ENCODE measurements at places on chromosomes 12 and 14.

DNA sequence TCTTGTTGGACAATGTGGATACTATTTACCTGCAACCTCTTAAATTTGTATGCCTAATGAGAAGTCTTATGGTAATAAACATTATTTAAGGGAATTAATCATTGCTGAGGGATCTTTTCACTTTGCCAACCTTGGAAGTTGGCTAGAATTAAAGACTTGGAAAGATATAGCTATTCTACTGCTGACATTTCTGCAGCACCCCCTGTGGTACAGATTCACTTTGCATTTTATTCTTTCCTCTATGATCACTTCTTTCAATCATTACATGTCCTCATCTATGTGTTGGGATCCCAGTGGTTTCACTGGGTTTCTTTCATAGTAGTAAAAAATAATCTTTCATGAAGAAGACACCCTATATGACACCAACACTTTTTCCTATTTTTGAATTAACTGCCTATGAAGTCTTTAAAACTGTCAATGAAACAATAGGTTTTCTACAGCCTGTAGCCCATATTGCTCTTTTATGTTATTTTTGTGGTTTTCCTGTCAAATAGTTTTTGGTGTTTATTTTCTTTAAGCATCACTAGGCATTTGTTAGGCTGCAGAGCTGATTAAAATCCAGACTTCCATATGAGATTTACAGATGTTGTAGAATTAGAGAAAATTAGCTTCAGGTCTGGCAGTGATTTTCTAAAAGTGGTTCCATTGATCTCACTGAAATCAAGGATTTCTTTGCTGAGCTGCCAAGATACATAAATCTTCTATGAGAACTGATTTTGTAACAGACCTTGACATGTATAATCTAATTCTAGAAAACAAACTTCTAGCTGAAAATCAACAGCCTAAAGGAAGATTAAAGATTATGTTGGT is 256.1 kb downstream of the NAV3 start:
- DNase-seq, result no peak

DNA sequence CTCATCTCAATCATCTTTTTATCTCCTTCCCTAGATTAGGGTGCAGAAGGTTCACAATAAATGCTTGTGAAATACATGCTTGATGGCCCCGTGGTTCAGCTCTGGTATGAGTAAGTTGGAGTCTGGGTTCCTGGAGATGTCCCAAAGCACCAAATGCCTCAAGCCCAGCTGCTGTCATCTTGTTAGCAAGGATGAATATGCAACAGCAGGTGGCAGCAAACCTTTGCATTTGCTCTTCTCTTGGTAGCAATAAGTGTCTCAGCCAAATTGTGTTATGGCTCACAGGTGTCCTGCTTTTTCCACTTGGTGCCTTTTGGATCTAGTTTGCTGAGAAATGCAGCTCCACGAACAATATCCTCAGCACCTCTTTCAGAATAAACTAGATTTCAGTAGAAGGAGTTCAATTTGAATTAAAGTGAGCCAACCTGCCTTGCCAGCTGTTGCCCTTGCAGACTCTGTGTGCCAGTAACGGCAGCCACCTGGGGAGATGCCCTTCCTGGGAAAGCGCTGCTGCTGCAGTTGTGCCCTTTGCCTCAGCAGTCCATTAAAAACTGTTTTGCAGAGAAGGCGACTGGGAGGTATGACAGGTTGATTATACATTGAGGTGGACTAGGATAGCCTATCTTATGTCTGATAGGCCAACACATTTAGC is 417.3 kb downstream of the SNAPC1 start:
- DNase-seq, result peak; percentile 92

DNA sequence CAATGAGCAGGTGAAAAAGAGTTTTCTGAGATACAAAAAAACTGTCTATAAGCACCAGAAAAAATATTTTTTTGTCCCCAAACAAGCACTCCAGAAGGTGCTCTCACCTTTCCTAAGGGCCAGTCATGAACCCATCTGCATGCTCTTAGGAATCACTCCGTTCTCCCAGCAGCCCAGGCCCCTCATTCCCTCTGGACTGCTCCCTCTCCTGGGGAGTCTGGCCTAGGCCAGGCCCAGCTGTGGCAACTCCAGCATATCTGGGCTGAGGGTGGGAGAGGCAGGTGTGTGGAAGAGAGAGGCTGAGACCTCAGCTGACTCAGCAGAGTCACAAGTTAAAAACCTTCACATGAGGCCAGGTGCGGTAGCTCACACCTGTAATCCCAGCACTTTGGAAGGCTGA is 54.6 kb downstream of the TRAFD1 start:
- no peak for DNase-seq

- DNase-seq, result no peak
Observed at GRCh38 chr12:5047729-5048128, 4.0 kb downstream of the KCNA5 start.

DNA sequence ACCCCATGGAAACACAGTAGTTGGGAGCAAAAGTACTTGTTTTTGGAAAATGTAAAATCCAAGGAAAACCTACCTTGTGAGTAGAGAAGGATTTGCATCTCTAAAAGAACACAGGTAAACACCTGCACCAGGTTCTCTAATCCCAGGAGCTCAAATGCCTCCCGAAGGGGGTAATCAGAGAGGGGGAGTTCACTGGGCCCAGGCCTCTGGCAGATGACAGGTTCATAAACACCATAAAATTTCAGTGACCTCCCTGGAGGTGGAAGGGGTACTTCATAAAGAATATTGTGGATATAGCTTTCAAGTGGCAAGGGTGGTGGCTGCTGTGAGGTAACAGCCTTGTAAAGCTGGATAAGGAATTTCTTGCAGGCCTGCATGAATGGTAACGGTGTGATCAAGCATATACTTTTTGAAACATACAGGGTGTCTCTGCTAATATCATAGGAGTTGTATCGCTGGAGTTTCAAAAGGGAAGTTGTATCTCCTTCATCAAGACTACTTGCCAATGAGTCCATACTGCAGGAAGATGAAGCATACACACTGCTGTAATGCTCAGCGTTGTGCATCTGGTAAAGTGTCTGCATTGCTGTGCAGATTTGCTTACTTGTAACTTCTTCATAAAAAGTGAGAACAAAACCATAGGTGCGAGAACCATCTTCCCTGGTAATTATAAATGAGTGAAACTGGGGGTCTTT is 111.3 kb downstream of the DENND5B start:
- DNase-seq, result no peak

DNA sequence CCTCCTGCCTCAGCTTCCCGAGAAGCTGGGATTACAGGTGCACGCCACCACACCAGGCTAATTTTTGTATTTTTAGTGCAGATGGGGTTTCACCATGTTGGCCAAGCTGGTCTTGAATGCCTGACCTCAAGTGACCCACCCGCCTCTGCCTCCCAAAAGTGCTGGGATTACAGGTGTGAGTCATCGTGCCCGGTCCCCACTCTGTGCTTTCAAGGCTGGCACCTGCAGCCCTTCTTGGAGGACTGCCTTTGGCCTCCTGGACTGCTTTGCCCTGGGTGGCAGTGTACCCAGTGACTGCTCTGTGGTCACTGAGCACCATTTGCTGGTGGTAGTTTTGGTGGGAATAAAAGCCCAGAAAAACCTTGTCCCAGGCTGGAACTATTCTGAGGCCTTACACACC is 12.6 kb downstream of the DHRS1 start:
- DNase-seq, result no peak

- no peak for DNase-seq
Observed at GRCh38 chr12:117342682-117343081, 18.7 kb downstream of the NOS1 start.

DNA sequence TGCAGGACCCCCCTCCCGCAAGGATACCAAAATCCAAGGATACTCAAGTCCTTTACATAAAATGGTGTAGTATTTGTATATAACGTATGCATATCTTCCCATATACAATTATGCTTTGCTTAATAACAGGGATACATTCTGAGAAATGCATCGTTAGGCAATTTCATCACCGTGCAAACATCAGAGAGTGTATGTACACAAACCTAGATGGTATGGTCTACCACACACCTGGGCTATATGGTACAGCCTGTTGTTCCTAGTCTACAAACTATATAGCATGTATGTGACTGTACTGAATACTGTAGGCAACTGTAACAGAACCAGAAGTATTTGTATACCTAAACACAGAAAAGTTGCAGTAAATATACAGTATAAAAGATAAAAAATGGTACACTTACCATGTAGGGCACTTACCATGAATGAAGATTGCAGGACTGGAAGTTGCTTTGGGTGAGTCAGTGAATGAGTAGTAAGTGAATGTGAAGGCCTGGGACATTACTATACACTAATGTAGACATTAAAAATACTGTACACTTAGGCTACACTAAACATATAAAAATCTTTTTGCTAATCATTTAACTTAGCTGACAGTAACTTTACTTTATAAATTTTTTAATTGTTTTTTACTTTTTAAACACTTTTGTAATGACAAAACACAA is 141.1 kb downstream of the SLC41A2 start:
- no peak for DNase-seq

DNA sequence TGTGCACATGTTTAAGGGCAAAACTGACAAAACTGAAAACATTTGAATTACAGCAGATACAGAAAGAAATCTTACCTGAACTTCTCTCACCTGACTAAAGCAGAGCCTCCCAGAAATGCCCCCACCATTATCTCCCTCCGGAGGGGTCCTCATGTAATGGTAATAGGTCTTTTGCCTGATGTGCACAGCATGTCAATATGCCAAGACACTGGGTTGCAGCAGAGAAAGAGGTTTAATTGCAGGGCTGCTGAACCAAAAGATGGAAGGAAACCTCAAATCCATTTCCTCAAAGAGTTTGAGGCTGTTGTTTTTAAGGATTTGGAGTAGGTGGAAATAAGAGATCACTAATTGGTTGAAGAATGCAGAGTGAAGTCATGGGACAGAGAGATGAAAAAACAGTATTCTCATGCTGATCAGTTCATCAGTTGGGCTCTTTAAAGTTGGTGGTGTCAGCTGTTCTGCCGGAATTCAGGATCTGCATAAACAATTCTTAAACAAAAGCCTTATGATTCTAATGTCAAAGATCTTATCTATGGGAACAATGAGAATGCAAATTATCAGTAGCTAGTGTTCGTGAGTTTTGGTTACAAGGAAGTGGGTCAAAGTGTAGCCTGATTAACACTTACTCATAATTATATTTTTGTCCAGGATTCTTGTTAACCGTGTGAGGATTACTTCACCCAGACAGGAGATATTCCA is 18.2 kb downstream of the ANG start:
- no peak for DNase-seq

GRCh38 chr14:101018561-101019290 is 115.2 kb upstream of the RTL1 start:
- no peak for DNase-seq

- peak; percentile 14 for DNase-seq
Observed at GRCh38 chr12:115998794-115999478, 278.6 kb downstream of the MED13L start.

- no peak for DNase-seq
Observed at GRCh38 chr14:28012629-28013415, 753.8 kb upstream of the FOXG1 start.

GRCh38 chr12:54678131-54678530 is 30.0 kb upstream of the DCD start:
- no peak for DNase-seq

DNA sequence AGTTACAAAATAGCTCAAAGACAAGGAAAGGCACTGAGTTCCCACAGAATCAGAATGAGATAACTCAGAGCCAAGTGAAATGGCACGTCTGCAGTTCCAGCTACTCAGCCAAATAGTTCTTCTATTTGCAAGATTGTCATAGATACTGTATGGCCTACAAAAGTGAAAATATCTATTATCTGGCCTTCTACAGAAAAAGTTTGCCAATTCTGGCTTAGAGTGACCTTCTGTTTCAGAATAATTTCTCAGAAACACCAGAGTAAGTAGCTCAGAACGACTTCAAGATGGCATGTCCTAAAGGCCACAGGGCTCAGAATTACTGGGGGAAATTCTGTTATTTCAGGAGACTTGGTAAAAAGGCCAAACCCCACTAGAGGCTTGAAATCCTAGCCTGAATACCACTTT is 10.7 kb upstream of the RTRAF start:
- DNase-seq, result no peak

- peak; percentile 36 for DNase-seq
Observed at GRCh38 chr14:22824711-22825359, 4.9 kb upstream of the MRPL52 start.
